Esophagus squamous epithelium (tissue), 5 donors: ENCODE measurements at places on chromosomes 4 and X.

- no peak for DNase-seq
These were observed 3.7 kb upstream of the FAT1 start for GRCh38 chr4:186727169-186727976.

DNA sequence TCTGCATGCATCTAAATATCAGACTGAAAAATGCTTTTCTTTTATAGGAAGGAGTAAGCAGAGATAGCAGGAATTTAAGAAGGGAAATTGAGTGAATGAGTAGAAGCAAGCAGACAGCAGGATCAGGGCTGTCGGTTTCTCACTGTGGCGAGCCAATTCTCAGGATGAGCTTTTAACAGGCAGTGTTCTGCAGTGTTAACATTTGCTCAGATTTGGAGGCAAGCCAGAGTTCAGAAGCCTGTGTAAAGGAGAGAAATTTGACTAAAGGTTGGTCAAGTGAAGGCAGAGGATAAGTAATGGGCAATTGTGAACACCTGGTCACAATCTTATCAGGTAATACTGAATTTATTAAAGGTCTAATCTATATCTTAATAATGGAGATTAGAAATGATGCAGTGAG is 133.3 kb upstream of the MAGEB16 start:
- no peak for DNase-seq

DNA sequence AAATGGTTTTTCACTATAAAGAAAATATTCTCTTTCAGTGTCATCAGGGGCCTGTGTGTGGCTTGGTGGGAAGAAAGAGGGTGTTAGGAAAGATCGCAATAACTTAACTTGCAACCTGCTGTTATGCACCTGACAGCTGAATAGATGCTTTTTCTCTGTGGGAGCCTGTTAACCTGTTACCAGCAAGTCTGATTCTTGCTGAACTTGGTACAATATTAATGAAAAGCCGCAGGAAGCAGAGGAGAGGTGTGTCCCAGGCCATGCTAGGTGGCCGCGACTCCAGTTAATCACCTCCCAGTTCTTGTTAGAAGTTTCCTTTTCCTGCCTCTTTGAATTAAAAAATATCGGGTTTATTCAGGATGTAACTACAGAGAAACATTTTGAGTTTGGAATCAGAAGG is 494.8 kb upstream of the AGA start:
- DNase-seq, result no peak

GRCh38 chr4:137957806-137958205 is 284.3 kb downstream of the SLC7A11 start:
- no peak for DNase-seq

DNA sequence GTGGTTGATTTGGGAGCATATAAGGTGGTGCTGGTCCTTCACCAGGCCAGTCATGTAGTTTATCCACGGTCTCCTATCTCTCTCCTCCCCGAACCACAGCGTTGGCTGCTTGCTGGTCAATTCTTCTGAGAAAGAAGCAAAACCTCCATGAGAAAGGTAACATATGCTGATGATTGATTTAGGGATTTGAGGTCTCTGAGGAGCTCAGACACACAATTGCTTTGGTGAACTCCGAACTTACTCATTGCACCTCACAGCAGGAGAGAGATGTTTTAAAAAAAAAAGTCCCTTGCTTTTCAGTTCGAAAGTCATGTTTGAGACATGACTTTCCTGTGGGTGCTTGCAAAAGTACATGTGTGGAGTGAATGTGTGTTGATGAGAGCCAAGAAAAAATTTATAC is 100.2 kb downstream of the TSPAN7 start:
- DNase-seq, result no peak

DNA sequence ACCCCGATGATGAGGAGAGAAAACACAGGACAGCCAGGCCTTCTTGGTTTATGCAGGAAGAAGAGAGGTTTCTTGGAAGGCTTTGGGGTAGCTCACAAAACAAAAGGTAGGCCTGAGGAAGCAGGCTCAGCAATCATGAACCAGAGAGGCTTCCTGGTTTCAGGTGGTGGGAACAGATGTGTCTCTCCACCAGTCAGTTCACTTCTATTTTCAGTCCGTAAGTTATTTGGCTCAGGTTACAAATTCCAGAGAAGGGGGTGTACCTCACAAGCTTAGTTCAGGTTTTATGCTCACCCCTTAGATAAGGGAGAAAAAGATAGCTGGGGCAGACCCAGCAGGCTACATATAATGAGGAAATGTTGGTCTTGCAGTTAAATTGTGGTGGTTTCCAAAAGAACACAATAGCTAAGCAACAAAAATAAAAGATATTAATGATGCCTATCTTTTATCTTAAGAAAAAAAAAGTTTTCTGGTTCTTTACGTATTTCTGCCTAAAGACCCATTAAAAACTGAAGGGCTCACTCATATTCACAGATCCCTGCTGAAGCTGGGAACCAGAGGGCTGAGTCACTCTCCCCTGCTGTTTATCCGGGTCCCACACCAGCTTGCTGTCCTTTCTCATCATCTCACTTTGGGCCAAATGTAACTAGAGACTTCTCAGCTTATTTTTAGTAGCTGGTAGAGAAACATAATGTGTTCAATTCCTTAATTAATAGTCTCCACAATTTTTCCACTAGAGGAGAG is 177.0 kb downstream of the CAMK2D start:
- no peak for DNase-seq

- no peak for DNase-seq
These were observed 11.8 kb upstream of the MAN2B2 start for GRCh38 chr4:6562931-6563901.

DNA sequence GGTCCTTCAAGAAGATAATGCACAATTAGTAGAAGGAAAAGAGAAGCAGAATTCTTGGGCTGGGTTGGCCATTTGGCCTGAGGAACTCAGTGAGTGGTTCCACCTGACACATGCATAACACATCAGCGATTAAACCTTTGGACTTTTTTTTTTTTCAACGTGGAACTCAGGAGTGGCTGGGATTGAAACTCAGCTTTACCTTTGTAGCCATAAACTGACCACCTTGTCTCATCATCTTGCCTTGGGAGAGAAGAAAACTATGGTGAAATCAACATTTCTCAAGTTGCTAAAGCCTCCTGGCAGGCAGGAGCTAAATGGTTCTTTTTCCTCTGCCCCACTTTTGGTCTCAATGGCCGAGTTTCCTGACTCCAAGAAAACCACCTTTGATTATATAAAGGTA is 16.3 kb downstream of the PTTG2 start:
- DNase-seq, result no peak

GRCh38 chrX:115147220-115147619 is 42.0 kb upstream of the RBMXL3 start:
- DNase-seq, result no peak

DNA sequence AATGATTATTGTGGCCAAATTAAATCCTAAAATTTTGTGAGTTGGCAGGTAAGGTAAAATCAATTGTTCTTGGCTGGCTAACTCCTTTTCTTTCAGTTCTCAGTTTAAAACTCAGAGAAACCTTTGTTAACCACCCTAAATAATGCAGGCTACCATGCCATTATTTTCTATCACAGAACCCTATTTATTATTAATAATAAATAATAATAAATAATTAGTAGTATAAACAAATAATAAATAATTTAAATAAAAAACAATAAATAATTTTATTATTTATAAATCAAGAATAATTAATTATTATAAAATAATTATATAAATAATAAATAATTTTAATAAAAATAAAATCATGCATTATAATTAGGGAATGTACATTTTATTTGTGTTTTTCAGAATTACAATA is 390.3 kb downstream of the ARHGAP24 start:
- DNase-seq, result no peak

GRCh38 chr4:102723511-102723910 is 37.3 kb downstream of the MANBA start:
- DNase-seq, result no peak

DNA sequence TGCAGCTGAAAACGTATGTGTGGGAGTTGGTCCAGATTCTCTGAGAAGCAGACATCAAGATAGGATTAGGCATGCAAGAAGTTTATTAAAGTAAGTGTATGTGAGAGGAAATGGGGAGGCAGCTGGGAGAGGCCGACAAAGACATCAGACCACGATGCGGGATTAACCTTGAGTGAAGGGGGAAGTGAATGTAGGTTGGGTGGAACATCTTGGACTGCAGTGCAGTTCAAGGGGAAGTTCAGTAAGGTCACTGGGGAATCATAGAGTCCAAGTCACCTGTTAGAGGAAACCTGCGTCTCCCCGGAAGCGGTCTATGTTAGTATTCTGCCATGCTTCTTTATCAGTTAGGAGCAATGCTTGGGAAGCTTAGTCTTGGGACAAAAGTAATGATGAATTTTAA is 22.0 kb downstream of the CXCL8 start:
- no peak for DNase-seq

- DNase-seq, result no peak
These were observed 55.1 kb downstream of the SH3RF1 start for GRCh38 chr4:169215656-169216055.

DNA sequence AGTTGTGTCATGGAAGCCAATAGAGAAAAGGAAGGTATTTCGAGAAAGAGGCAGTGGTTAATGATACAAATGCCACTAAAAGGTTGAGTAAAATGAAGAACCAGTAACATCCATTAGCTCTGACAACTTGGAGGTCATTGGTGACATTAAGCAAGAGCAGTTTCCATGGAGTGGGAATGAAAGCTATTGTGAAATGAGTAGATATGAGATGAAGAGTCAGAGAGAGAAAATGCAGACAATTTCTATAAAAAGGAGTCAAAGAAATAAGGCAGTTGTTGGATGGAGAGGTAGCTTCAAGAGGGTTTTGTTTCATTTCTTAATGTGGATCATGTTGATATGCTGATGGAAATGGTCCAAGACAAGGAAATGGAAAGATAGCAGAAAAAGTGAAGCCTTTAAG is 9.6 kb upstream of the AMTN start:
- no peak for DNase-seq

DNA sequence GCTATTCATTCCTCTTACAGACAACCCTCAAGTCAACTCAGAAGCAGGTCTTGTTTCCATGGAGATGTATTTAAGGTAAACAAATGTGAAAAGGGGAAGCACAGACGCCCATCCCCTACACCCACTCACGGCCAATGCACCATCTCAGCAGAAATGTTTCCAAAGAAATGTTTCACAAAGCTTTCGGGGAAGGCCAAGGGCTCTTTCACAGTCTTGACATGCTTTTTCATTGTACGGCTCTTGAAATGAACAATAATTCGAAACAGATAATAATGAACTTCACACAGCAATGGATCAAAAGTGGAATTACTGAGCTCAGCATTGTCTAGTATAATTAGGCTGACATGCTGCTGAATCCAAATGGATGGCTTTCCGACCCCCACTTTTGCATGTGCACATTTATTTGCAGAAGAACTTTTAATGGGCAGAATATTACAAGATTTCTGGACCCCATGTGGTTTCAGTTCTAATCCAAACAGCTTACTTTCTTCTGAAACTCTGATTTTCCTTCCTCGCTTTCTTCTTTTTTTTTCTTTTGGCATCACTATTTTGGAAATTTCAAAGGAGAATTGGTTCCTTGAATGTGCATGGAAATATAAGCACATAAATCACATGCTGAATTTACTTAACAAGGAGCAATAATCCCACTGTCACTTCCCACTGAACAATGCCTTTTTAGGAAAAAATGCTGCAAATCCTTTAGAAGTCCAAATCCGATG is 160.9 kb downstream of the SMIM20 start:
- DNase-seq, result no peak

GRCh38 chr4:79241846-79242245 is 84.0 kb downstream of the NAA11 start:
- DNase-seq, result no peak

GRCh38 chr4:1899149-1900086 is 28.2 kb downstream of the NSD2 start:
- DNase-seq, result peak; percentile 16

DNA sequence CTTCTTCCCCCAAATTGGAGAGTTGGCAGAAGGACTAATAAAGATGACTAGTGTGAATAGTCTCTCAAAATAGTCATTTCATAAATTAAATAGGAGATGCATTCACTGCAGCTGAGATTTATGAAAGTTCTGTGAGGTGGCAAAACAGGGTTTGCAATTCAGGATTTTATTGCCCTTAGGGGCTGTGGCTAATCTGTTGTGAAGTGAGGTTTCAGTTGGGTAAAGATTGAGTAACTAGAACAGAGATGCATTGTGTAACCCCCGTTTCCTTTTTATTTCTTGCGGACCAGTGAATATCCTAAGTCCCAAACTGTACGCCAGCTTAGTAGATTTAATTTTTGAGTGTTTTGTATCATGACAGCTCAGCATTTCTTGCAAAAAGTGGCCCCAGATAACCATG is 16.2 kb upstream of the SCRG1 start:
- no peak for DNase-seq

- no peak for DNase-seq
These were observed 977.8 kb downstream of the FSTL5 start for GRCh38 chr4:161186012-161186411.

DNA sequence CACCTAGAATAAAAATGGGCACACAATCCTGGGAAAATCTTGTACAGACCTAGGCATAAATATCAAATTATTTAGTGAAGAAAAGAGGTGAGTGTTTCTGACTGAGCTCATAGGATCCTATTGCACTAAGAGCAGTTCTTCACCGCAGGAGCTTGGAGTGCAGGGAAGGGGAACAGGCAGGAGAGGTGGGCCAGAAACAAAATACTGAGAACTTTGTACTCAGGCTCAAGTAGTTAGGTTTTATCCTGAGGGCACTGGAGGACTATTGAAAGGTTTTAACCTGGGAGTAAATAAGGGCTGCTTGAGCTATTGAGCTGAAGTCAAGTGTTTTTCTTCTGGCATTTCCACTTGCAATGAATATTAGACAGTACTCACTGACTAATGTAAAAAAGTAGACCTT is 12.2 kb downstream of the EPHA5 start:
- DNase-seq, result no peak

GRCh38 chr4:68717999-68718398 is 47.5 kb upstream of the UGT2B15 start:
- no peak for DNase-seq

DNA sequence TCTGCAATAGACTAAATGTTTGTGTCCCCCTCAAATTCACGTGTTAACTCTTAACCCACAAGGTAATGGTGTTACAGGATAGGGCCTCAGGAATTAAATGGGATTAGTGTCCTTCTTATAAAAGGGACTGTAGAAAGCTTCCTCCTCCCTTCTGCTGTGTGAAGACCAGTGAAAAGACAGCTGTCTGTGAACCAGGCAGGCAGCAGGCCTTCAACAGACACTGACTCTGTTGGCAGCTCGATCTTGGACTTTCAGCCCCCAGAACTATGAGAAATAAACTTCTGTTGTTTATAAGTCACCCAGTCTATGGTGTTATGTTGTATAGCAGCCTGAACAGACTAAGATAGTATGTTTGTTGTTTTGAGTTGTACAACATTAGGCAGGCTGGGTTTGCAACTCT is 208.1 kb downstream of the GBA3 start:
- DNase-seq, result no peak

GRCh38 chr4:71415491-71415890 is 76.7 kb downstream of the SLC4A4 start:
- DNase-seq, result no peak

- DNase-seq, result no peak
These were observed 446.7 kb upstream of the SMIM31 start for GRCh38 chr4:164307262-164307661.

GRCh38 chrX:42241421-42241820 is 318.1 kb upstream of the CASK start:
- DNase-seq, result no peak

DNA sequence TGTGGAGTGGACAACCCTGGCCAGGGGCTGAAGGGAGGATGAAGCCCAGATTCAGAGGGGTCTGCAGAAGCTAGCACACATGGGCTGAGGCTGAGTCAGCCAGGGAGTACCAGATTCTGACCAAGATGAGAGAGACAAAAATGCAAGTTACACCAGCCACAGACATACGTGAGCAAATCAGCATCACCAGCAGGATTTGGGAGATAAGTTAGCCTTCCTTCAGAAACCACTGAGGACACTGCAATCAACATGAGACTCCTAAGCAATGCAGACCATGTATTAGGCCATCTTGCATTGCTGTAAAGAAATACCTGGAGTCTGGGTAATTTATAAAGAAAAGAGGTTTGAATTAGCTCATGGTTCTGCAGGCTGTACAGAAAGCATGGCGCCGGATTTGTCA is 57.0 kb upstream of the PAGE5 start:
- DNase-seq, result no peak
